Putamen (tissue), 1 donor: ENCODE measurements at places on chromosomes 1 and 21.

DNA sequence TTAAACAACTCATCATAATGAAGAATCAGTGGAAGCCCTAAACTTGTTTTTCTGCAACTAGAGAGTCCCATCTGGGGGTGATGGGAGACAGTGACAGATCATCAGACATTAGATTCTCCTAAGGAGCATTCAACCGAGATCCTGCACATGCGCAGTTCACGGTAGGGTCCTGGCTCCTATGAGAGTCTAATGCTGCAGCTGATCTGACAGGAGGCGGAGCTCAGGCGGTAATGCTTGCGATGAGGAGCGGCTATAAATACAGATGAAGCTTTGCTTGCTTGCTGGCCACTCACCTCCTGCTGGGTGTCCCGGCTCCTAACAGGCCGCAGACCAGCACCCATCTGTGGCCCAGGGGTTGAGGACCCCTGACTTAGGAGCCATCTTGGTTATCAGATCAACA lies 247.2 kb downstream of the FMN2 start:
- DNase-seq: no peak

GRCh38 chr21:36928960-36929359 lies 37.5 kb downstream of the HLCS start:
- no peak for DNase-seq

GRCh38 chr1:33263890-33264504 lies 7.7 kb downstream of the ZNF362 start:
- DNase-seq: no peak

DNA sequence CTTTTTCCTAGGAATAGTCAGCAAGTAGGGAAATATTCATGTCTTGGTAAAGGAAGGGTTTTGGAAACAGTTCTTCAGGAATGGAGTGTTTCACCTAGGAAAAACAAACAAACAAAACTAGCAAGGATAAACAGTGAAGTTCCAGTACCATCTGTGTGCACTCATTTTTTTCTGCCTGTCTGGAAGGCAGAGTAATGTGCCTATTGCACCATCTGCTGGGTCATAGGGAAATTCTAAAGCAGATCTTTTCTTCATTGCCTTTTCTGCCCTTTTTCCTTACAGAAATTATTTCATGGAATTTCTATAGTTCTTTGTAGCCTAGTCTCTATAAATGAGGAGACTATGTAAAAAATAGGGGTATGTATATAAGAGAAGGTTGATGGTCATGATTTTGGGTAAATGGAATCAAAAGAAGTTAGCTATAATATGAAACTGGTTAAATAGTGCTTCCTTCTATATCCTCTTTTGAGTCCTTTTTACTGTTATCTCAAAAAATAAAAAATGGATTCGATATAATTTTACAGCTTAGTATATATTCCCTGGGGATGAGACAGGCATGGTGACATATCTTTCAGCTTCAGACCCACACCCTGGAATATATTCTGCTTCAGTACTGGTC lies 3.4 kb upstream of the HRNR start:
- no peak for DNase-seq

DNA sequence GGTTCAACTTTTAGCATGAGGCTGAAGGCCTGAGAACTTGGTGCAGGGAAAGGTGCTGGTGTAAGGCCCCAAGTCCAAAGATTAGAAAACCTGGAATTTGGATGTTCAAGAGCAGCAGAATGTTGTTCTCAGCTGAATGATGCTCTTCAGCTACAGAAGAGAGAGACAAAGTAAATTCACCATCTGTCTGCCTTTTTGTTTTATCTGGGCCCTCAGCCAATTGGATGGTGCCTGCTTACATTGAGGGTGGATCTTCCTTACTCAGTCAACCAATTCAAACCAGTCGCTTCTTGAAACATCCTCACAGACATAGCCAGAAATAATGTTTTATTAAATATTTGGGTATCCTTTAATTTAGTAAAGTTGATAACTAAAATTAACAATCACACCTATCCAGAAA lies 748.2 kb upstream of the ADAMTS5 start:
- no peak for DNase-seq

GRCh38 chr1:184215274-184215925 lies 163.9 kb downstream of the TSEN15 start:
- DNase-seq: no peak

DNA sequence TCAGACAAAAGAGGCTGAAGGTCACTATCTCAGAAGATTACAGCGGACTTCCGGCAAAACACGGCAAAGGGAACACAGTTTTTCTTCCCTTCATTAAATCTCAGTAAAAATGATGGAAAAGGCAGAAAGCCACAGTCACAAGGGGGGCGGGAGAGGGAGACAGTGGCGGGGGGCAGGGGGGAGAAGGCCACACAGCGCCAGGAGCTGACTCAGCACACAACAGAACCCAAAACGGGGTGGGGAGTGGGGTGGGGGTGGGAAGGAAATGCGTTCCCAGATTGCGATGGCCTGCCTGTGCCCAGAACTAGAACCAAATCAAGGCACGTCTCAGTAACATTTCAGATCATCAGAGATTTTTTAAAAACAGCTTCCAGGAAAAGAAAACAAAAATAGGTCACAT lies 13.4 kb downstream of the CFAP74 start:
- no peak for DNase-seq

DNA sequence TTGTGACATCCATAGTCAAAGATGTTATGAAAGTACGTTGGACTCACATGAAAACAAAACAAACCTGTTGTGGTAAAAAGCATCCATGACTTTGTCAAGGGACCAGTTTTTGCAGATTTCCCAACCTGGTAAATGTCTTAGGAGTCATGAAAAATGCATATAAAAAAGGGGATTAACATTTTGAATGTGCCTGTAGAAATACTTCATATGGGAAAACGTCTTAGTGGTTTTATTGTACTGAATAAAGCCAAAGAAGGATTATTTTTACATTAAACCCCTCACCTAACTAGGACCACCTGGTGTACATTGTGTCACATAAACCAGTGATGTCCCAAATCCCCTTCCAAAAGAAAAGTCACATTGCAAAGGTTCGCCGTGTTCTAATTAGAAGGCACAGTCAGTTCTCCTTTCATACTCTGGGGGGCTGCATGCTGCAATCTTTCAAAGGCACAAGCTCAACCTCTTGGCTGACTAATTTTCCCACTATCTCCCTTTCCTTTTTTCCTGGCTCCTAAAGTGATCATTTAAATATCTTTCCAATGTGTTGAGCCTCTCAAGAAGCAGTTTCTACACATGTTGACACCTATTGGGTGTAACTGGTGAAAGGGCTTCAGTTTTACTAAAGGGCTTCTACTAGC lies 119.8 kb upstream of the SPAG17 start:
- no peak for DNase-seq

GRCh38 chr1:109391626-109392025 lies 6.1 kb downstream of the SORT1 start:
- no peak for DNase-seq

GRCh38 chr1:203367057-203367456 lies 16.1 kb upstream of the FMOD start:
- no peak for DNase-seq

- DNase-seq: no peak
Measured at GRCh38 chr1:26161415-26162219, 2.7 kb downstream of the FAM110D start.

DNA sequence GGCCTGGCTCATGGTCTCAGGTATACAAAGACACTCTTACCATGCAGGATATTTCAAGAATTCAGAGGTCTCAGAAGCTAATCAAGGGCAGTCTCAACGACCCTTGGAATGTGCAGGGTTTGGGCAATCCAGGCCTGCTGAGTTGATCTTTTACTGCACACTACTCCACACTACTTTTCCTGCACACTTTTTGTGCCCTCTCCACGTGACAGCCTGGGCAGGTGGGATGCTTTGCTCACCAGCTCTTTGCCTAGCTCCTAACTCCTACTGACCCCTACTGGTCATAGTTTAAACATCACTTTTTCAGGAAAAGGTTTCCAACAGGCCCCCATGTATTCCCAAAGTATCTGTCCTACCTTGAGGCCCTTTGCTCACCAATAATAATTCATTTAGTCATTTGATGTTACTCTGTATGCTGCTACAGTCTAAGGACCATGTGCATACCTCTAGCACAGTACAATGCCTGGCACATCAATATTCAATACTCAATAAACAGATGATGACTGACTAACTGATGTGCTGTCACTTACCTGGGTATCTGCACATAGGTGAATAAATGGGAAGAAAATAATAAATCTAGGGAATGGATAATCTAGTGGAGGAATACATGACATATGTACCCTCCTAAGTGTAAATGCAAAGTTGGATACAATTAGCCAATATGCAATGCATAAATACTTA lies 9.6 kb downstream of the DUSP23 start:
- no peak for DNase-seq

- DNase-seq: peak; percentile 89
Measured at GRCh38 chr1:39954870-39955546, at the start of gene MFSD2A. Gene MFSD2A (plus strand): TSS chr1:39955145. CDS start chr1:39955293, 148 bp downstream.

- DNase-seq: no peak
Measured at GRCh38 chr1:236204039-236204438, 61.7 kb downstream of the GPR137B start.

DNA sequence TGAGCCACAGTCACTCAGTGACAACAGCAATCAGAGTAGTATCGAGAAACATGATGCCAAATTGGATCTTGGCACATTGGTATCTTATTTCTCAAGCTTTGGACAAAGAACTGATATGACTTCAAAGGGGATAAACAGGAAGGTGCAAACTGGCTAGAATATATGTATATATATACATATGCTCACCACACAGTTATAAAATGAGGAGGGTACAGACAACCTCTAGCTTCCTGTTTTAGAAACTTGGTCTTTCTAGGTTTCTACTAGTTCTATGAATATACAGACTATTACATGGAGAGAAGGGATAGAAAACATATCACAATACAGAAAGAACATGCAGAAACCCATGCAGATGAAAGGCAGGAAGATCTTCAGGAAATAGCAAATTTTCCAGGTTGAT lies 292.1 kb upstream of the SNX7 start:
- no peak for DNase-seq

DNA sequence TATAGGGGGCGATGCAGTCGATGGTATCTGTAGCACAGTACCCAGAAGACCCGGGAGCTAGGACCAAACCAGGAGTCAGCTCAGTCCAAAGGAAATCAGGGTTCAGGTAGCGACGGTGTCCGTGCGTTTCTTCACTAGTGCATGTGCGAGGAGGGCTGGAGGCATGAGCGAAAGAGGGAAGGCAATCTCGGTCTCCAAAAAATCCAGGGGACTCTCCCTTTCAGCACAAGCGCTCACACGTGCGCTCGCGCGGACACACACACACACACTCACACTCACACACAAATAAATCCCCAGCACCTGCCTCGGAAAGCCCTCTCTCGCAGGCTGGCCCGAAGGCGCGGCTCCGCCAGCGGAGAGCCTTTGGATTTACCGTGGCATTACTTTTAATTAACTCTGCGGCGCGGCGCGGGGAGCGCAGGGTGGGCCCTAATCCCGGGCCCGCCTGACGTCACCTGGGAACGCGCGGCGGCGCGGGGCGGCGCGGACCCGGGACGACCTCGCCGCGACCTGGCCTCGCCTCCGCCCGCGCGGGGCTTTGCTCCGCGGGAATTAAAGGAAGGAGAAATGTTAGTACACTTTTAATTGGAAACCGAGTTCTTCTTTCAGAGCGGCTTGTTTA lies 121.2 kb downstream of the LMX1A start:
- peak; percentile 12 for DNase-seq

DNA sequence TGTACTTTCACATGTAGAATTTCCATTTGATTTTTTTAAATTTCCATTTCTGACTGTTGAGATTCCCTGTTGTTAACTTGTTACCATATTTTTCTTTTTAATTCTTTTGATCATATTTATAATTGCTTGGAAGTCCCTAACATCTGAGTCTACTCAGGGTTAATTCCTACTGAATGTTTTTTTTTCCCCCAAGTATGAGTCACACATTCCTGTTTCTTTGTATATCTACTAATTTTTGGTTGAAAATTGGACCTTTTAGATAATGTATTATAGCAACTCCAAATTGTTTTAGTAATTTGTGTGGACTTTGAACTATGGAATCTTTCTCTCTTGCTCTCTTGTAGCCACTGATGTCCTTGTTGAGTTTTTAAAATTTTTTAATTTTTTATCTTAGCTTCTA lies 54.6 kb downstream of the STXBP3 start:
- no peak for DNase-seq

DNA sequence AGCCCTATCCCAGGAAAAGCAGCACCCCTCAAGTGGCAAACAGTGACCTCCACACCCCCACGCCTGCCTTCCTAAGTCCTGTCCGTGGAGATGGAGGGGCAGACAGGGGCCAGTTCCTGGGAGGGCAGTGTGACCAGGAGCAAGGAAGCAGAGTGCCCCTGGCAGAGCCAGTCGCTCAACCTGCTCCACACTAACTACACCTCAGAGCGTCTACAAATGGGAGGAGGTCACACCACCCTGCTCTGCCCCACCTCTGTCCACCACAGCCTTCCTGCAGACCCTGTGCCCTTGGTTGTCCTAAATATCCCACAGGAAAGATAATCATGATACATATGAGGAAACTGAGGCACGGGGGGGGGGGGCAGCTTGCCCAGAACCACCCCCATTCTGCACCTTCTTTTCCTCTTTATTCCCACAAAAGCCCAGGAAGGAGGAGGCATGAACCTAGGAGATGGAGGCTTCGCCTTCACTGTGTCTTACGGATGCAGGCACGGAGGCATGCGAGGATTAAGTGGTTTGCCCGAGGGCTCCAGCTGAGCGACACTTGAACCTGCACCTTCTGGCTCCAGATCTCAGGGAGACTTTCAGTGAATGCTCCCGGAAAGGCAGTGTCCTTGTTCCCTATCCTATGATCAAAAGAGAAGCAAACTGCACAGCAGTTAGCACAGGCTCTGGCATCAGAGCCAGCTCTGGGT lies 42.7 kb upstream of the SELENON start:
- DNase-seq: no peak

DNA sequence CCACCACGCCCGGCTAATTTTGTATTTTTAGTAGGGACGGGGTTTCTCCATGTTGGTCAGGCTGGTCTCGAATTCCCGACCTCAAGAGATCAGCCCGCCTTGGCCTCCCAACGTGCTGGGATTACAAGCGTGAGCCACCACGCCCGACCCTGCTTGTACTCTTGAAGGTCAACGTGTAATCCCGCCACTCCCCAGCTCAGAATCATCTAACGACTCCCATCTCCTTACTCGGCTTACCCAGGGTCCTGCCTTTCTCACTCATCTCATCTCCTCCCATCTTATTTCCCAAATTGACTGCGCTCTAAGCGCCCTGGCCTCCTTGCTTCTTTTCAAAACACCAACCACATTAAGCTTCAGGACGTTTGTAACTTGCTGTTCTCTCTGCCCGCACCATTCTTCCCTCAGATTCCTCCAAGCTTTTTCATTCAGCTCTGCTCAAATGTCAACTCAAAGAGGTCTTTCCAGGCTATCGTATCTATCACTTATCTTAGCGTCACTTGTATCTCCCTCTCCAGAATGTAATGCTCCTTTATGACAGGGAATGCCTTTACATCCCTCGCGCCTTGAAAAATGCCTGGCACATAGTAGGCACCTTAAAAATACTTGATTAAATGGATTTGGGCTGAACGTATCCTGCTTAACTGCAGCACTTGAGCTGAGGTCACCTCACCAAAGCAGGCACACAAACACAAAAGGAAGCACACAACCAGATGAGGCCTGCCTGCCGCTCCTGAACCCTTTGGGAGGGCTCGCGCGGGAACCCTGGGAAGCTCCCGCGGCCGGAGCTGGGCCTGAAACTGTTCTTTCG lies 1.4 kb upstream of the USP1 start:
- no peak for DNase-seq

- DNase-seq: no peak
Measured at GRCh38 chr1:119027759-119028158, 39.6 kb upstream of the TBX15 start.
